Stimulated activated CD4-positive, alpha-beta T cell treated with anti-CD3 and anti-CD28 coated beads, Interleukin-2, amount 100 ng/mL, for 24 hours (primary cell): ENCODE measurements at places on chromosomes 12 and 14.
A peak's percentile ranks its signal among the peaks of the same experiment; 100 is the strongest.

DNA sequence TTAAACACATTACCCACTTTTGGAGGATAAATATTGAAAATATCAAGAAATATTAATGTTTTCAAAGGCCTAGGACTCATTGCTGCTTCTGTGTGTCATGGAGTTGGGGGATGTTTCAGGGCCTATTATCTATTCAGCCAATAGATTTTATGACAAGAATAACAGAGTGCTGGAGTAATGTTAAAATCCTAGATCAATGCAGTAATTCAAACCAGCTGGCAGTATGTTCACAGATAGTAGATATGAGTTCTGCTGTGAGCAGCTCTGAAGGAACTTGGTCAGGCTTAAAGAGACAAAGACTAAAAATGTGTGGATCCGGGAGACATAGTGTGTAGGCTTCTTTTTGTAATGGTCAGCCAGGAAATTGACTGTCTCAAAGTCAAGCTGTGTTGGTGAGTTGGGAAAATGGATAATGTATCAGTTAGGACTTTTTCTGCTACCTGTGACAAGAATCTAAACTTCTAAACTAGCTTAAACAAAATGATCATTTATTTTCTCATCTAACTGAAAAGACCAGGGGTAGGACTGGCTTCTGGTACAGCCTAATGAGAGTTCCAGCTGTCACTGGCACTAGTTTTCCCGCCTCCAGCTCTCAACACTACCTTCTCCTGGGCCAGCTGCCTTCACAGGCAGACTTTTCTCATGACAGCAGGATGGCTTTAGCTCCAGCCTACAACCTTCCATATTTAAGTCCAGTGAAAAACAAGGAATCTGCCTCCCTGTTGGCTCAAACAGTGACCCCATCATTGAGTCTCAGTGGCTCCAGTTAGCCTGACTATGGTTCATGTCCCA is 16.3 kb upstream of the POLR3B start:
- no peak for DNase-seq

- DNase-seq: no peak
These were observed 591.0 kb upstream of the TMEM132C start for GRCh38 chr12:127675936-127676335.

DNA sequence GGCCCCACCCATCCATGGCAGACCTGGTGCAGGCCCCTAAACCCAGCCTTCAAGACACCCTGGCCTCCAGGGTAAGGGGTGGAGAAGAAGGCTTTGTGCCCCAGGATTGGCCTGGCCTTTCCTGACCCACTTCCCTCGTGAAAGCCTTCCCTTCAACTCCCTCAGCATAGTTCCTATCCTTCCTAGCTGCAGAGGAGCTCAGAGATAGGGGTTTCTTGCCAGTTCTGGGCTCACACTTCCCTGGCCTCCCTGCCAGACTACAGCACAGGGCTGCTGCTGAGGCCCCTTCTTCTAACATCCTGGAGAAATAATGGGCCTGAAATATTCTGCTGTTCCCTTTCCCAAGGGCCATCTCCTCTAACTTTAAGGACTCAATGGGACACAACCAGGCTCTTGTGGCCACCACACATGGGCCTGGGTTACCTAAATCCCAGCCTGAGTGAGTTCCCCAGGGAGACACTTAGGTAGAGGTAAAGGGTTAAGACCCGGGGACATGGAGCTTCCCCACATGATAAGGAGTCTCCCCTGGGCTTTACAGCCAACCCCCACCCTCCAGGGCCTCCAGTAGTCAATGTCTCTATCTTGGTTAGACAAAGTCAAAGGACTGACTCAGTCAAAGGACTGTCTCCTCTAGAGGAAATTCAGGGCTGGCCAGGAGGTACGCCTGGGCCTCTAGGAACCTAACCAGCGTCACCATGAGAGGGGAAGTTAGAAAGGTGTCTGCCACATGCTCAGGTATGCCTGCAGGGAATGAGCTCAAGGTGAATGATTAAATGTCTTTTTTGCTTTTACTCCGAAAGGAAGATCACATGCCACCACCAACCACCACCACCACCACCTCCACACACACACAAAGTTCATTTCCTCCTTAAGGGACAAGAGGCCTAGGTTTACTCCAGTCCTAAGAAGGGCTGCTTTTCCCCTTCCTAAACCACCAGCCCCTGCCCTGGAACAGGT is 7.1 kb downstream of the ZFP36L1 start:
- peak; percentile 38 for DNase-seq

GRCh38 chr12:59963546-59963945 is 367.7 kb downstream of the SLC16A7 start:
- no peak for DNase-seq

- DNase-seq: no peak
These were observed 328.9 kb upstream of the PRICKLE1 start for GRCh38 chr12:42918443-42918842.

DNA sequence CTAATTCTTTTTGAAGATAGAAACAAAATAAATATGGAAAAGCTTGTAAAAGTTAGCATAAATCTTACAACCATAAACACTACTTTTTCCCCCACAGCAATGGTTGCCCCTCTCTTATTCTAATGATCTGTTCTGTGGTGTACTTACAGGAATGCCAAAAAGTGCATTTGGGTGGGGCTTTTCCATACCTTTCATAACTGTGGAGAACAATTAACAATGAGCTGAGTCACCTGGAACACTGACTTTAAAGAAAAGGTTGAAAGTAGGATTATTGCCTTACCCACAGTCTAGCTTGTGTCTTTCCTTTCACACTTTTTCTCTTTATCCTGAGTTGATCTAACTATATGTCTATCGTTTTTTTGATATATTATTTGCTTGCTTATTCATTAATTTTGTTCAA is 86.9 kb downstream of the TPH2 start:
- DNase-seq: no peak

DNA sequence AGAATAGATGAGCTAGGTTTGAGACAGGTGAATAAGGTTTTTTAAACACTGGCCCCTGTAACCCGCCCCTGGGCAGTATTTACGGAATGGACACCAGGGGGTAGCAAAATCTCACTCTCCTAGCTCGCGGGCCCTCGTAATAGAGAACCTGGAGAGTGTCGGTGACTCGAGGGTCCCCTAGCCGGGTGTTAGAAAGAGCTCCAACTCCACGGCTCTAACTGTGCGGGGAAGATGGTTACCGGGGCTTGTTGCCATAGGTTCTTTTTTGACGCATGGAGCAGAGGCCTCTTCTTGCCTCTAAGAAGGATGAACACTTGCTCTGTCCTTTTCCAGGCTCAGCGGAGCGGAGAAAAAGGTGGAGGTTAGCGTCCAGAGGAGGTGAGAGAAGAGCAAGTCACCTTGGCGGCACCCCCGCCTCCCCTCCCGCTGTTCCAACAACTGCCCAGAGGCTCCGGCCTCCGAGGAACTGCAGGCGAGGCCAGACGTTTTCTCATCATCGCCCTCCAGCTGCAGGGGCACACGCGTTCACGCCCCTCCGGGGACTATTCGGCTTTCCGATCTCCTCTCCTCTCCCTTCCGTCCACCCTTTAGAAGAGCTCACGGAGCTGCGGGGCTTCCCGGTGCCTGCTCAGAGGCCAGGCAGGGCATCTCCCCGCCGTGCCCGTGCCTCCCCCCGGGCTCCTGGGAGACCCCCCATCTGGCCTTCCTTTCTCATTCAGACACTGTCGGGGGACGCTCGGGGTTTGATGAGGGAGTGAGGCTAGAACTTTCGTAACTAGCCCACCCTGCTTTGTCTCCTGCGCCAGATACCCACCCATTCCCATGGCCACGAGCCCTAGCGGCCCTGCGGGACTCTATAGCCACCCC is 1.4 kb upstream of the ARHGEF40 start:
- peak; percentile 44 for DNase-seq

GRCh38 chr14:101708853-101709532 is 52.5 kb upstream of the PPP2R5C start:
- no peak for DNase-seq
